ENCODE measurements at places on chromosomes 7 and 10.

GRCh38 chr7:14836006-14836405 lies 66.5 kb downstream of the DGKB start:
- no peak for DNase-seq

GRCh38 chr7:77266291-77266794 lies 66.7 kb upstream of the FGL2 start:
- no peak for DNase-seq

- DNase-seq: no peak
Observed at GRCh38 chr7:79240413-79240812, 213.1 kb downstream of the MAGI2 start.

- no peak for DNase-seq
Observed at GRCh38 chr7:137272249-137272648, 71.3 kb downstream of the PTN start.

- no peak for DNase-seq
Observed at GRCh38 chr10:6917125-6917524, 337.0 kb upstream of the PRKCQ start.

GRCh38 chr7:78023191-78023590 lies 224.6 kb downstream of the PHTF2 start:
- DNase-seq: no peak

DNA sequence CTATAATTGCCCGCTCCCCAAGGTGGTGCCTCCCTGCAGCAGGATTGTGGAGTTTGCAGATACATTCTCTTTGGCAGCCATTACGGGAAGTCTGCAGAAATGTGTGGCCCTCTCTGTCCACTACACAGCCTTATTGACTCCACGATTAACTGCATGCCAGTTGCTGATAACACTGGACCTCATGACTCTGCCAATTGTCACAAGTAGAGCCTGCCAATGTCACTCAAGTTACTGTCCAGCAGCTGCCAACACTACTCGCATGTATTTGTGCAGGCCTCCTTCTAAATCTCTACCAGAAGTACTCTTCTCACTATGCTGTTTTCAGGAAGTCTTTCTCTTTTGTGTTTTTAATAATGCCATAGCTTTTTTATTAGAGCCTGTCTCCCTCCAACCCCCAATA lies 128.8 kb downstream of the PPP1R3A start:
- DNase-seq: no peak

- no peak for DNase-seq
Observed at GRCh38 chr10:79026341-79026761, 42.4 kb upstream of the ZMIZ1 start.

Data from mesothelial cell of epicardium (in vitro differentiated cells).